ENCODE measurements at places on chromosomes 13 and 19. TPM values are rescaled to one million over a fixed set of nuclear protein-coding genes. Genes with fewer than 3 reads are reported as not detected.
A peak's percentile ranks its signal among the peaks of the same experiment; 100 is the strongest.

DNA sequence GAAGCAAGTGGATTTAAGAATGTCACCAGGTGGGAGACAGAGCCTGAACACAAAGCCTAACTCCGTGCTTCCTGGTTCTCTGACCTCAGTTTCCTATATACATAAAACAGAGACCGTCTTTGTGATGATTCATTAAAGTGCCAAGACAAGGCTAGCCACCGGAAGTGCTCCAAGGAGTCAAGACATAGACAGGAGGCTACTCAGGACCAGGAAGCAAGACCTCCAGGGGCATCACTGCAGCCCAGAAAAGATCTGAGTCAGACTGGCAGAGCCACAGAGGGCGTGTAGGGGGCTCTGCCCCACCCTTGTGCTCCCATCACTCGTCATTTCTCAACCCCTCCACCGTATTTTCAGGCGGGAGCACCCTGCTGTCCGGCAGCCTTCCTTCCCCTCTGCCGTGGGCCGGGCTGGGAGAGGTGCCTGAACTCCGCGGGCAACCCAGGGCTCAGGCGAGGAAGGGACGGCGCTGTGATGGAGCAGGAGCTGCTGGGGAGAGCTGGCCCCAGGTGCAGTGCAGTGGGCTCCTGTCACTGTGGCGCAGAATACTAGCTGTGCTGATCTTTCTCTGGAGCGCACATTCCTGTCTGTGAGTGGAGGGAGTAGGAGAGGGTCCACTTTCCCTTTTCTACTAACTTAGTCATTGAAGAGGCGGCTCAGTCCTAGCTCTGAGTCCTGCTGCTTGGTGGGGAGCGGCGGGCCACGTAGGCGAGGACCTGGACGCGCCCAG lies 134.7 kb upstream of the GPR12 start:
- H3K4me1 ChIP-seq, result no peaks in the 10 kb centered on the region
- H3K27me3 ChIP-seq, result no peaks in the 10 kb centered on the region
- H3K27ac ChIP-seq, result no peak overlapping the region
- no peak for DNase-seq
- H3K36me3 ChIP-seq, result no peaks in the 10 kb centered on the region
- no peak overlapping the region for H3K4me3 ChIP-seq

Gene NLRP4
- total RNA-seq, result not detected

DNA sequence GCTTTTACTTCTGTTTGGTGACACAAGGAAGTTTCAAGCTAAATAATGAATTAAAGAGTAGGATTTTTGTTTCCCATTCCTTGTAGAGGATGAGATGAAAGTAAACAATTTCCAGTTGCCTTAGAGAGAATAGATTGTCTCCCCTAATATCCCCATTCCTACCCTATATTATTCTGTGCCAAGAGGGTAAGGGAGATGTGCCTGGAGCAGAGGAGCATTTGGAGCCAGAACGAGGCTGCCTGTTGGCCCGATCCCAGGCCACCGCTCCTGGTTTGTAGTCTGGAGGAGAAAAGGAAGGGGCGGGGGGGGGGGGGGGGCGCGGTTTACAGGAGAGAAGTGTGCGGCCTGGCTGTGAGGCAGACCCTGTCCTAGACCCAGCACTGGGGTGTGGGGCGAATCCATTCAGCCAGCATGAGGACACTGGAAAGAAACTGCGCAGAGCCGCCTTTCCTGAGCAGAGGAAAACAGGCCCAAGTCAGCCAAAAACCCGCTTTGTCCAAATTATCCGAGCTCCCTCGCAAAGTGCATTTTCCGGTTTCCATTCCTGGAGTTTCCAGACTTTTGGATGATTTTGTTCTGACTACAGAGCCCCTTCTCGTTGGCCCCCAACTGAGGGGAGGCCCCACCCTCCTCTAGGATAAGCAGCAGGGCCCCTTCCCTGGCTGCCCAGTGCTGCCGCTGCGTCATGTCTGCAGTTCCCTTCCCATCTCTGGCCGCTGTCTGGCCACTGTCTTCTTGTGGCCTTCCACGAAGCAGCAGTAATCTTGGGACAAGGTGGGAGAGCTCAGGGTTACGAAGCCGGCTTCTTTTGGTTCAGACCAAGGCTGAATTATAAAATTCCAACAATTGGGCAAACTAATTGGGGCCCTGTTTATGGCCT lies 23.0 kb downstream of the NFIX start:
- no peaks in the 10 kb centered on the region for H3K27me3 ChIP-seq
- H3K36me3 ChIP-seq, result no peaks in the 10 kb centered on the region
- H3K27ac ChIP-seq, result peak overlapping the region; percentile 97
- no peak for DNase-seq
- H3K4me3 ChIP-seq, result peak overlapping the region; percentile 29

DNA sequence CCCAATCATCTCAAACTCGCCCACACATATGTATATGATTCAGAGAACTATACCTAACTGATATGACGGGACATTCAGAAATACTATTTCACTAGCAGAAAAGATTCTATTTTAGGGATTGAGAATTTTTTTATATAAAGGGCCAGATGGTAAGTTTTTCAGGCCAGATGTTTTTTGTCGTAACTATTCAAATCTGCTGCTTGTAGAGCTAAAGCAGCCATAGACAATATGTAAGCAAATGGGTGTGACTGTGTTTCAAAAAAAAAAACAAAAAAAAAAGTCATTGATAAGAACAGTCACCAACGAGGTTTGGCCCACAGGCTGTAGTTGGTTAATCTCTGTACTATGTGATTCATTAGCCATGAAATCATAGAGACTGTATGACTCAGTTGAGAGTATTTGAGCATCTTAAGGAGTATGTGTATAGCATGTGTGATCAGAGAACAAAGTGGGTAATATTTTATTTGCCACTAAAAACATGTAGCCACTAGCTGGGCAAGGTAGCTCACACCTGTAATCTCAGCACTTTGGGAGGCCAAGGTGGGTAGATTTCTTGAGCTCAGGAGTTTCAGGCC lies 2724.7 kb downstream of the PCDH9 start:
- H3K4me3 ChIP-seq, result no peak overlapping the region
- DNase-seq, result no peak
- no peaks in the 10 kb centered on the region for H3K27me3 ChIP-seq
- no peak overlapping the region for H3K27ac ChIP-seq

- no peaks in the 10 kb centered on the region for H3K4me1 ChIP-seq
- DNase-seq, result no peak
- no peak overlapping the region for H3K27ac ChIP-seq
- H3K36me3 ChIP-seq, result no peaks in the 10 kb centered on the region
- no peaks in the 10 kb centered on the region for H3K27me3 ChIP-seq
Observed at GRCh38 chr13:97474349-97474980, 40.5 kb downstream of the RAP2A start.

GRCh38 chr19:4597975-4598671 lies 38.6 kb upstream of the SEMA6B start:
- H3K4me3 ChIP-seq, result no peak overlapping the region
- peaks cover 17% of the 10 kb centered on the region for H3K4me1 ChIP-seq
- no peak for DNase-seq
- H3K27ac ChIP-seq, result no peak overlapping the region

DNA sequence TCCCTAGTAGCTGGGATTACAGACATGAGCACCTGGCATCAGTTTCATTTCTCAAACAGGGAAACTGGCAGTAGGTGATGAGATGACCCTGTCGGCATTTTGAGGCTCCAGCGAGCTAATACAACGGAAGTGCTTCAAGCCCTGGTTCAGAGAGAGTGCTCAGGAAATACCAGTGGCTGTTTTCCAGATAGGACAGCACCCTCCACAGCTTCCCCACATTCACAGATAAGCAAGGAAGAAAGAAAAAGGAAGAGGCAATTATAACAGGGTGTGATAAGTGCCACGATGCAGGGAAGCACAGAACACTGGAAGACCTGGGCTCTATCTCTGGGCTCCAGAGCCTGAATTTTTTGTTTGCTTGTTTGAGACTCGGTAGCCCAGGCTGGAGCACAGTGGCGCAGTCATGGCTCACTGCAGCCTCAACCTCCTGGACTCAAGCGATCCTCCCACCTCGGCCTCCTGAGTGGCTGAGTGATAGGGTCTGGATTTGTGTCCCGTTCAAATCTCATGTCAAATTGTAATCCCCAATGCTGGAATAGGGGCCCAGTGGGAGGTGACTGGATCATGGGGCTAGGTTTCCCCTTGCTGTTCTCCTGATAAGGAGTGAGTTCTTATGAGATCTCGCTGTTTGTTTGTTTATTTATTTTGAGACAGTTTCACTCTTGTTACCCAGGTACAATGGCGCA lies 43.5 kb downstream of the PIN1 start:
- peaks cover 38% of the 10 kb centered on the region for H3K27me3 ChIP-seq
- no peak for DNase-seq
- no peaks in the 10 kb centered on the region for H3K36me3 ChIP-seq
- H3K4me1 ChIP-seq, result no peaks in the 10 kb centered on the region
- H3K4me3 ChIP-seq, result no peak overlapping the region
- H3K27ac ChIP-seq, result no peak overlapping the region

DNA sequence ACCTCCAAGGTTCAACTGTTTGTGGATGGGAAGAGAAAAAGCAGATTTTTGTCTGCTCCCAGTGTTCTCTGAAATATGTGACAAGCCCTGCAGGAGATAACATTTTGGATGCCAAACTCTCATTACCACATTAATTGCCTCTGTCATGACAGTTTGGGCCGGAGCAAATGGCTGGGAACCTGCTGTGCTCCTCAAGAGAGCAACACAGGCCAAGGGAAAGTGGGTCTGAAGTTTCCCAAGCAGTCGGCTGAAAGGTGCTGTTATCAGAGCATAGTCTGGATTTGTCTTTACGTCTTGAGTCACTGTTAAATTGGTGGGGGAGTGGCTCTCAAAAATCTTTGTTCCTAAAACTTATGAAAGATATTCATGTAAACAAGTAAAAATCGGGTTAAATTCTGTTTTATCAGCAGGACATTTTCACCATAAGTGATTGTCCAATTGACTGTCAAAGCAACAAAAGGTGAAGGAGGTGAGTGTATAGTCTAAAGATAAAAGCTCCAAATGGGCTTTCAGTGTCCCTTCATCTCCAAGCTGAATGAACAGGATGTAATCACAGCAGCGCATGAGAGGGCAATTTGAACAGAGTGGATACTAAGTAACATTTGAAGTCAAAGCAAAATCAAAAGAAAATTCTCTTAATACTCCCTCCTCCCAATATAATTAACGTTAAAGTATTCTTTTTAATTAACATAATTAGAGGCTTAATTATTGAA lies 844.8 kb downstream of the PCDH17 start:
- DNase-seq, result no peak
- no peaks in the 10 kb centered on the region for H3K4me1 ChIP-seq
- no peaks in the 10 kb centered on the region for H3K36me3 ChIP-seq
- H3K4me3 ChIP-seq, result no peak overlapping the region
- H3K27me3 ChIP-seq, result no peaks in the 10 kb centered on the region
- H3K27ac ChIP-seq, result no peak overlapping the region

Gene SYCN
- total RNA-seq, result not detected

Gene BCL2L12
- total RNA-seq, result 5.4 TPM

DNA sequence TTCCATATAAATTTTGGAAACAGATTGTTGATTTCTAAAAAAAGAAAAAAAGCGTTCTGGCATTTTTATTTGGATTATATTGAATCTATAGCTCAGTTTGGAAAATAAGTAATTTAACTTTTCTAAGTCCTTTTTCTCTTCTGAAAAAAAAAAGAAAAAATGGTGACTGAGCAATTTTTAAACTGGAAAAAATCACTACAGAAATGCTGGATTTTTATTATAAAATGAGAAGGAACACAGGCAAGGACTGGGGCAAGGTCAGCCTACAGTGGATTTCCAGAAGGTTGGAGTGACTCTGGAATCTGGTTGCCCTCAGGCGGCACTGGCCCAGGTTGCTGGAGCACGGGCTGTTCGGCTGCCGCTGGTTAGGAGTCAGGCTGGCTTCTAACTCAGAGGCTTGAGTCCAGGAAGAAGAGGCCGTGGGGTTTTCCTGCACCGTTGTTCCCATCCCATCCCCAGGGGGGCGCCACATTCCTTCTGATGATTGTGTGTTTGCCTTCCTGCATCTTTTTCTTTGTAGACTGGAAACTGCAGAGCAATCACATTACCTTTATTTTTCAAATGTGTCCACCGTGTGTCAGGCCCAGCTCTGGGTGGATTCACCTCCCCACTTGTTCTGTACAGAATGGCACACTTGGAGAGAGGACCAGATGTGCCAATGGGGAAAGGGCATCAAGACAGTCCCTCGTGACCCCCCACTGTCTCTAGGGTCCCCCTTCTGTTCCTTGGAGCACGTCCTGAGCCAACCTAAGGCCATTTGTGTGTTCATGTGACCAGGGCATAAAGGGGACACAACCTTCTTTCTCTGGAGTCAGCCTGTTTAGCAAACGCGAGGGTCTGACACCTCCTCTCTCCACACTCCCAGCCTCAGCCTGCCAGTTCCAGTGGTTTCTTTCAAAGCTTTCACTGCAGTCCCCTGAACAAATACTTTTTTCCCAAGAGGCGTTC lies 44.5 kb upstream of the GTF3A start:
- H3K4me1 ChIP-seq, result peaks cover 3% of the 10 kb centered on the region
- DNase-seq, result no peak
- no peaks in the 10 kb centered on the region for H3K27me3 ChIP-seq
- H3K27ac ChIP-seq, result no peak overlapping the region

- no peaks in the 10 kb centered on the region for H3K36me3 ChIP-seq
- no peak for DNase-seq
- no peak overlapping the region for H3K27ac ChIP-seq
- H3K4me1 ChIP-seq, result peaks cover 9% of the 10 kb centered on the region
- no peak overlapping the region for H3K4me3 ChIP-seq
Observed at GRCh38 chr19:48673436-48674100, 751 bp upstream of the NTN5 start.

GRCh38 chr13:20609145-20609544 lies 42.2 kb downstream of the IFT88 start:
- no peak for DNase-seq
- no peak overlapping the region for H3K4me3 ChIP-seq
- H3K27ac ChIP-seq, result no peak overlapping the region
- no peaks in the 10 kb centered on the region for H3K4me1 ChIP-seq
- peaks cover 11% of the 10 kb centered on the region for H3K36me3 ChIP-seq

Gene LILRB1
- total RNA-seq, result 1.8 TPM

Gene ZNF442
- total RNA-seq, result 3.9 TPM

Gene IZUMO2
- total RNA-seq, result not detected

Gene KLK12
- not detected for total RNA-seq

DNA sequence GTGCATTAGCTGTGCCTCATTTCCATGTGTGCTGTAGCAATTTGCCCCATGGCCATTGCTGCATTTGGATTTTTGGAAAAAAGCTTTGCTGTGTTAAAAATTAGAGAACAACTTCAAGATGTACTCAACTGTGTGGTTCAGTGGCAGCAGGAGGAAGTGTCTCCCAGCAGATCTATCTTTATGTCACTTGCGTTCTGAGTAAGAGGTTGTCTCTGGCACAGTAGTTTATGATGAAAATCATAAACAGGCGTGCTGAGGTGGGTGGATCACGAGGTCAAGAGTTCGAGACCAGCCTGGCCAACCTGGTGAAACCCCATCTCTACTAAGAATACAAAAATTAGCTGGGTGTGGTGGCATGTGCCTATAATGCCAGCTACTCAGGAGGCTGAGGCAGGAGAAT lies 29.0 kb upstream of the RNF17 start:
- DNase-seq, result no peak
- no peaks in the 10 kb centered on the region for H3K36me3 ChIP-seq
- H3K27me3 ChIP-seq, result no peaks in the 10 kb centered on the region
- no peaks in the 10 kb centered on the region for H3K4me1 ChIP-seq

- H3K36me3 ChIP-seq, result no peaks in the 10 kb centered on the region
- no peak overlapping the region for H3K4me3 ChIP-seq
- no peaks in the 10 kb centered on the region for H3K27me3 ChIP-seq
- DNase-seq, result no peak
- no peak overlapping the region for H3K27ac ChIP-seq
- H3K4me1 ChIP-seq, result peaks cover 27% of the 10 kb centered on the region
Observed at GRCh38 chr19:2986951-2987524, 9.7 kb downstream of the TLE6 start.
